Activated T-helper 1 cell treated with Interleukin-2 at 50 U/mL for 16 hours (primary cell): ENCODE measurements at places on chromosomes 11 and 22.

DNA sequence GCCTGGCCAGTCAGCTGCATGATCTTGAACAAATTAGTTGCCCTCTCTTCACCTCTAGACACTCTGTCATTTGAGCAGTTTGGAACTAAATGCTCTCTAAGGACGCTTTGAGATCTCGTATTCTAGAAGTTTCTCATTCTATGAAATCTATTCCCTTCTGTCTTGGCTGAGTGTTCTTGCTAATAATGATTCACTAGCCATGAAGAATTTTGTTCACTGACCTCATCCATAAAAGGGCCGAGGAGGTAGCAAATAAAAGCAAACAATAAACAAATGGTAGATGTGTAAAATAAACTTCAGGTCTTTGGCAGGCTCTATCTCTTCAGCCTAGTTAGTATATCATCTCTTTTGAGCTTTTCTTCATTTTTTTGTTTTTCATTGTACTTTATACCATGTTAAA is 76.6 kb downstream of the USP35 start:
- DNase-seq = no peak

DNA sequence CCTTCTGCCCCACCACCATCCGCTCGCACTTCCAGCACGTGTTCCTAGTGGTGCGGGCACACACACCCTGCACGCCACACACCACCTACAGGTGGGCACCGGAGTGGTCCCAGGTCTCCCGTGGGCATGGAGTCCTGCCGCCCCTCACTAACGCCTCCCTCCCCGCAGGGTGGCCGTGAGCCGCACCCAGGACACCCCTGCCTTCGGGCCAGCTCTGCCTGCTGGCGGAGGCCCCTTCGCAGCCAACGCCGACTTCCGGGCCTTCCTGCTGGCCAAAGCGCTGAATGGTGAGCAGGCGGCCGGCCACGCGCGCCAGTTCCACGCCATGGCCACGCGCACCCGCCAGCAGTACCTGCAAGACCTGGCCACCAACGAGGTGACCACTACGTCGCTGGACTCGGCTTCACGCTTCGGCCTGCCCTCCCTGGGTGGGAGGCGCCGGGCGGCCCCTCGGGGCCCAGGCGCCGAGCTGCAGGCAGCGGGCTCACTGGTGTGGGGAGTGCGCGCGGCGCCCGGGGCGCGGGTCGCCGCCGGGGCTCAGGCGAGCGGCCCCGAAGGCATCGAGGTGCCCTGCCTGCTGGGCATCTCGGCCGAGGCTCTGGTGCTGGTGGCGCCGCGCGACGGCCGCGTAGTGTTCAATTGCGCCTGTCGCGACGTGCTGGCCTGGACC is 8.5 kb downstream of the SIPA1 start:
- DNase-seq = no peak

- no peak for DNase-seq
These were observed 241.4 kb downstream of the TTC28 start for GRCh38 chr22:28438183-28438768.

- no peak for DNase-seq
These were observed 54.6 kb downstream of the CHRDL2 start for GRCh38 chr11:74676596-74676995.

GRCh38 chr11:111124724-111125123 is 120.8 kb upstream of the POU2AF2 start:
- no peak for DNase-seq

GRCh38 chr11:96715208-96715607 is 325.4 kb downstream of the JRKL start:
- no peak for DNase-seq

GRCh38 chr11:61372659-61373420 is 10.7 kb downstream of the TMEM138 start:
- no peak for DNase-seq

DNA sequence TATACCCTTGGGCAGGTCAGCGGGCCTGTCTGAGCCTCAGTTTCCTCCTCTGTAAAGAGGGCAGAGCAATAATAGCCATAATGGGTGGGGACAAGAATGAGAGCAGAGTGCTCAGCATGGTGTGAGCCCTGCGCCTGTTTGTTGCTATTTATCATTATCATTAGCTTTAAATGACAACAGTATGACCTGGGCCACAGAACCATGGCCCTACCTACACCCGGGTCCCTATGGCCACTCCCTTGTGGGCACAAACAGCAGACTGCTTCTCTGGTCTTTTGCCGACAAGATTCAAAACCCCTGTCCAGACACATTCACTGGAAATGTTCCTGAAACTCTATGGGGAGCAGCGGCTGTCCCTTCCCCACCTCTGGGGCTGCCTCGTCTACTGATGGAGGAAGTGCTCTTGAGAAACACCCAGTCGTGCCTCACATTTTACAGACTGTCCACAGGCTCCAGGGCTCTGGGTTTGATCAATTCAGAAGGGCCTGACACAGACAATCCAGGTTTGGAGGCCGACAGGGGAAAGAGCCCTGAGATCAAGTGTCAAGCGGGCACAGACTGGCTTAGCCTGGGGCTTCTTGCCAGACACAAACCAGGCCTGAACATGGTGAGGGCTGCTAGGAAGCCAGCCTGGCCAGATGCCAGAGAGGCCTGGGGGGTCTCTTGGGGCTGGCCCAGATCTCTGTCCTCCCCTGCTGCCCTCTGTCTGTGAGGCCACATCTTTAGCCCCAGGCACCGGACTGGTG is 112.5 kb upstream of the CD82 start:
- no peak for DNase-seq

DNA sequence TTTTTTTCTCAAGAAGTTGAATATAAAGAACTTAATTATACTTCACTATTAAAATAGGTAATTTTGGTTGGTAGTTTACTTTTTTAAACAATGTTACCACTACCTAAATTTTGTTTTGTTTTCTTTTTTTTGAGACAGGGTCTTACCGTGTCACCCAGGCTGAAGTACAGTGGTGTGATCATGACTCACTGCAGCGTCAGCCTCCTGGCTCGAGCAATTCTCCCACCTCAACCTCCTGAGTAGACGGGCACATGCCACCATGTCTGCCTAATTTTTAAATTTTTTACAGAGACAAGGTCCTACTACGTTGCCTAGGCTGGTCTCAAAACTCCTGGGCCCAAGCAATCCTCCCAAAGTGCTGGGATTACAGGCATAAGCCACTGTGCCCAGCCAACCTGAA is 17.6 kb downstream of the SPCS2 start:
- no peak for DNase-seq

DNA sequence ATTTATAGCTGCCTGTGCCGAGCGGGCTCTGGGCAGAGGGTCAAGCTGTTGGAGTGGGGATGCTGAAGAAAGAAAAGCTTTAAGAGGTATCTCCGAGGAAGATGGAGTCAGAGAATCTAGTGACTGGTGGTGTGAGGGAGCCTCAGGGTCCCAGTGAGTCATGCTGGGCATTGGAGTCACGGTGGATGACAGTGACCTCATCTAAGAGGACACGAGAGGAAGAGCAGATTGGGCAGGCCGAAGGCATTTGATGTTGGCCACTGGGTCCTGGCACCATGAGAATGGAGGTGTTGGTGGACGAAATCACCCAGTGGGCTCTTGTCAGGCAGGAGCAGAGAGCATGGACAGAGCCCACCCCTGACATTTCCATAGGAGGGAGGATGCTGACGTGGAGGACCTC is 68.4 kb downstream of the TBC1D22A start:
- no peak for DNase-seq

GRCh38 chr11:8932564-8933180 is at the start of gene C11orf16:
TSS of gene C11orf16 (minus strand) at chr11:8932947. CDS start at chr11:8932308, 639 bp downstream.
- no peak for DNase-seq

- no peak for DNase-seq
These were observed 1188.6 kb upstream of the TENM4 start for GRCh38 chr11:80629466-80629865.

DNA sequence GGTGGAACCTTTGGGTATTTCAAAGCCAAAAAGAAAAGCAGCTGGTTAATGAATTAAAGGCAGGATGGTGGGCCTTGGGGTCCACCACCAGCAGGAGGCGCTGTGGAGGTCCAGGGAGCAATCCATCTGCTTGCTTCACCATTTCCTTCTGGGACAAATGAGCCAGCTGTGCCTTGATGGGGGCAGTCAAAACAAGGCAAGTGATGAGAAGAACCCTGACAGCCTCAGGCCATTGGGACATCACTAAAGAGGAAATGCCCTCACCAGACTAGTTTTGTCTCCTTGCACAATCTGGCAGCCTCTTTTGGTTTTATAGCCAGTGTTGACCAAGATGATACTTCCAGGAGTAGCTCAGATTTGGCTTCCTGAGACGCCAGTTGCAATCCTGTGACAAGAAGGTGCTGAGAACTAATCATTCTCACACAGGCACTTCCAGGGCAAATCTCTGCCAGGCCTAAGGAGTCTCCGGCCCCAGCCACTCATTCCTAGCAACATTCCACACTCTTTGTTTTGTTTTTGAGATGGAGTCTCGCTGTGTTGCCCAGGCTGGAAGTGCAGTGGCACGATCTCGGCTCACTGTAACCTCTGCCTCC is 38.2 kb upstream of the WEE1 start:
- DNase-seq = peak; percentile 63

GRCh38 chr11:71532036-71532610 is 5.1 kb downstream of the KRTAP5-7 start:
- no peak for DNase-seq

- DNase-seq = no peak
These were observed 684.4 kb downstream of the NTM start for GRCh38 chr11:132054822-132055221.

DNA sequence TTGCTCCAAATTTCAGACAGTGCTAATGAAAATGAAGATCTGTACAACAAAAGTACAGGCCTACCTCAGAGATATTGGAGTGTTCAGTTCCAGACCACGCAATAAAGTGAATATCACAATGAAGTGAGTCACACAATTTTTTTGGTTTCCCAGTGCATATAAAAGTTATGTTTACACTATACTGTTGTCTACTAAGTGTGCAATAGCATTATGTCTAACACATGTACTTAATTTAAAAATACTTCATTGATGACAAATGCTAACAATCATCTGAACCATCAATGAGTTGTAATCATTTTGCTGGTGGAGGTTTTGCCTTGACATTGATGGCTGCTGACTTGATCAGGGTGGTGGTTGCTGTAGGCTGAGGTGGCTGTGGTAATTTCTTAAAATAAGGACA is 60.6 kb upstream of the E2F8 start:
- no peak for DNase-seq

- no peak for DNase-seq
These were observed 7.8 kb downstream of the DNAJB13 start for GRCh38 chr11:73958521-73959141.

- DNase-seq = no peak
These were observed 4.1 kb upstream of the NR1H3 start for GRCh38 chr11:47253660-47254059.

GRCh38 chr22:35231585-35232084 is 25.7 kb upstream of the HMGXB4 start:
- peak; percentile 39 for DNase-seq

GRCh38 chr11:33640730-33641371 is 59.8 kb downstream of the C11orf91 start:
- no peak for DNase-seq

DNA sequence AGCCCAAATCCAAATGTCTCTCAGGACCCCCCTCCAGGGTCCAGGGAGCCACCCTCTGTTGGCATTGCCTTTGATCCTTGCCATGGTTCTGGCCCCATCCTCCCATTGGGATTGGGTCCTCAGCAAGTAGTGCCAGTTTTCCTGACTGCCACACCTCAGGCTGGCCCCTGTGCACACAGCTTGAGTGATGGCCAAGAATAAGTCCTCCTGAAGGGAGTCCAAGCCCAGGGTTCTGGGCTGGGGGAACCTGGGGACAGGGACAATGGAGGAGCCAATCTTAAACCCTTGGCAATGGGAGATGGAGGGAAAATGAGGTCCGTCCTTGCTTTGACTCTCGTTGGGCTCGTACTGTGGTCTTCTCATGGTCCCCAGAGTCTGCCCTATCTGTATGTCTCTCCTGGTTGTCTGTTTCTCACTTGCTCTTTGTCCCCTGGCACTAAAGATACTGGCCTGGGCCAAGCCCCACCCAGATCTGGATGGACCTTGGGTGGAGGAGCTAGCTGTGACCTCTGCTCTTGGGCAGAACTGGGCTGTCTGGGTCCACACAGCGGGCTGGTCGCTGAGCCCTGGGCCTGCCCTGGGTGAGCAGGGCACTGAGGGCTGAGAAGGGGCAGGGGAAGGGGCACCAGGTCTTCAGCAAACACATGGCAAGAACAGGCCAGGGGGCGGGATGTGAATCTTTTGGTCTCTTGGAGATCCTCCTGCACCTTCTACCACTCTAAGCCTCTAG is 2.9 kb downstream of the SOX10 start:
- no peak for DNase-seq

- DNase-seq = no peak
These were observed 793.3 kb downstream of the CNTN5 start for GRCh38 chr11:99814021-99814420.

DNA sequence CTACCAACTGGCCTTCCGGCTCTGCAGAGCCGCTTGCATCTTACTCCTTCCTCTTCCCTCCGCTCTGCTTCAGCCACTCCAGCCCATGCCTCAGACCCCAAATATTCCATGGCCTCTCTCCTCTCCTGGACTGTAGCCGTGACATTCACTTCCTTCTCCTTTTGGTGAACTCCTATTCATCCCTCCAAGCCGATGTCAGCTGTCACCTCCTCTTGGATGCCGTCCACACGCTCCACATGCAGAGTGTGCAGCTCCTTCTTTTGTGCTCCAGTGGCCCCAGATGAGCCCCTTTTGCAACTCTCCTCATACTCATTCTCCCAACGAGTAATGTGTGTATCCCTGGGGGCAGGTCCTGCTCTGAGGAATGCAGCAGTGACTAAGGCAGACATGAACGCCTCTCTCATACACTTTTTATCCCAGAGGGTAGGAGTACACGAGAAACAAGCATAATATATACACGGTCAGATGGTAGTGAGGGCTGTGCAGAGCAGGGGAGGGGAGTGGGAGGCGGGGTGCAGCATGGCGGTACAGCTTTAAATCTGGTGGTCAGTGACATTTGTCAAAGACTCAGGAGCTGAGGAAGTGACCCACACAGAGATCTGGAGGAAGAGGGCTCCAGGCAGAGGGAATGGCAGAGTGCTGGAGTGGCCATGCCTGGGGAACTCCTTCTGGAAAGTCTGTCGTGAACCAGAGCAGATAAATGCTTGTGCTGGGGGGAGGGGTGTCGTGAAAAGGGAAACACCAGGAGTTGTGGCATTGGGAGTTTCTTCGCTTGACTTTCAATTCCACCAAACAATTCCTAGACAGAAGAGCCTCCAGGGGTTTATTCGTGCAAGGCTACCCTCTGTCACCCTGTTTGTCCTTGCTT is 83.8 kb upstream of the ATXN10 start:
- no peak for DNase-seq

DNA sequence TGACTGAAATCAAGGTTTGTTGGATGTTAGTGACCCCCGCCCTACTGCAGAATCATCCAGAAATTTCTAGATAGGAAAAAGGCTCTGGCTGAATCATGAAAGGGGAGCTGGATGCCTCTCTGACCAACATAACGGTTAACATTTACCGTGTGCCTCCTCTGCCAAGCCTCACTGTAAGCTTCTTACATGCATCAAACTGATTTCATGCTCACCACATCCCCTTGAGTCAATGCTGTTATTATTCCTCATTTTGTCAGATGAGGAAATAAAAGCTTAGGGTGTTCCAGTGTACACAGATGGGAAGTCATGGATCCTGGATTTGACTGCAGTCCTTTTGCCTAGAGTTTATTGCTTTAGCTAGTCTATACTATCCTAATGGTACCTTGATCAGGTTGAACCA is 5.9 kb upstream of the HMOX1 start:
- DNase-seq = no peak
